Occipital lobe (tissue), 3 donors: ENCODE measurements at places on chromosomes 16 and 17.

DNA sequence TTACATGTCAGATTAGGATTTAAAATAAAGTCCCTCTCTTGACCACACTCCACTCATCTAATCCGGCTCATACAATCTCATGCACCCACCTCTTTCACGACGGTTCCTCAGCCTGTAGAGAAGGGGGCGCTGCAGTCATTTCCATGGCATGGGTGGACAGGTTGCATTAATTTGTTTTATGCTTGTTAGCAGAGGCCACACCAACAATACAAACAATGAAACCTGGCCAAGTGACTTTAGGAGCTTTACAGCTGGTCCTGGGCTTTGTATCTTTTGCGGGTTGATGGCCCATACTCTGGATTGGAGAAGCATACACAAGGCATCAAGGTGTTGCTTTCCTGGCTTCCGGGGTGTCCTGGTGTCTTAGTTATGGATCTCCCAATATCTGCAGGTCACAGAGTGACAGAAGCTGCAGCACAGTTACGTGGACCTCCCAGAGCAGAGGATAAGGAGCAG lies 9.7 kb upstream of the SNF8 start:
- DNase-seq: no peak

DNA sequence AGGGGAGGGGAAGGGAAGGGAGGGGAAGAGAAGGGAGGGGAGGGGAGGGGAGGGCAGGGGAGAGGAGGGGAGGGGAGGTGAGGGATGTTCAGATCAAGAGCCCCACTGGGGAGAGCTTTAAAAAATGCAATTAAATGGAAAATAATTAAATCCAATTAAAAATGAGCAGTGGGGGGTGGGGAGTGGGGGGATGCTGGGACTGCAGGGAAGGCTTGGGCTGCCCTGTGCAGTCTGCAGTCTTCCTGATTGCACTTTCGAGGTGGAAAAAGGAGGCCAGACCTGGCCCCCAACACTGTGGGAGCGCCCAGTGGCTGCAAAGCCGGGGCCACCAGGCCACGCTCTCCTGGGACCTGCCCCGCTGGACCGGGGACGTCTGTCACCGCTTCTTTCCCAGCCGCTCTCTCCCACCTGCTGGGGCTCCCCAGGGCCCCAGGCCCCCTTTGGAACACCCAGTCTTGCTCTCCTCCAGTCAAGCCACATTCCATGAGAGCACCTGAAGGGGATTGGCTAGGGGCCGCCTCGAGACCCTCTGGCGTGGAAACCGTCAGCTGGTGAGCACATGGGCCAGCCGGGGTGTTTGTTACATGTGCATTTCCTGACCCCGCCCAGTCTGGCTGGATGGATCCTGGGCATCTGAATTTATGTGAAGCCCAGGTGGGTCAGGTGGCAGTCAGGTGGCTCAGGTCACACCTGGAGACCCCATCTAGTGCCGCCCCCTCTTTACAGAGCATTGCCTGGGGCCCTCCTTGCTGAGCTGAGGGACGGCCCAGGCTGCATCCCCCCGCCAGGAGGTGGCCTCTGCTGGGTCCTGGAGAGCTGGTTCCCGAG lies 37.6 kb upstream of the CBFA2T3 start:
- no peak for DNase-seq

GRCh38 chr16:8751481-8752311 lies 45.7 kb downstream of the TMEM186 start:
- no peak for DNase-seq

- no peak for DNase-seq
These were observed 6.5 kb upstream of the CHD3 start for GRCh38 chr17:7882068-7882467.

- DNase-seq: no peak
These were observed 433.8 kb downstream of the SLC39A11 start for GRCh38 chr17:72658675-72659074.

DNA sequence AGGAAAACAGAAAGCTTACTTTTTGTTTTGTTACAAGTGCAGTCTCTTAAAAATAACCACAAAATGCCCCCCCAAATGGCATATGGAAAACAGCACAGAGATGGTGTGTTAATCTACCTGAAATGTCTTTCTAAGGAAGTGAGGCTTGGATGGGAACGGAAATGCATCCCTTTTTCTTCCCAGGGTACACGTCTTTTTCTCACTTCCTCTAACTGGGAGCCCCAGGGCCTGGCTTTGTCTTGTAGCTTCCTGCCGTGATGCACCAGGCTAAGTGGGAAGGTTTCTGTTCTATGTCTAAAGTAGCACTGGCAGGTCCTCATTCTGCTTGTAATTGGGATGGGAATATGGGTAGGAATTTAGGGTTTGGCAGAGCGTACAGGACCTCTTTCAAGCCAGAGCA lies 52.5 kb upstream of the CACNG3 start:
- no peak for DNase-seq

DNA sequence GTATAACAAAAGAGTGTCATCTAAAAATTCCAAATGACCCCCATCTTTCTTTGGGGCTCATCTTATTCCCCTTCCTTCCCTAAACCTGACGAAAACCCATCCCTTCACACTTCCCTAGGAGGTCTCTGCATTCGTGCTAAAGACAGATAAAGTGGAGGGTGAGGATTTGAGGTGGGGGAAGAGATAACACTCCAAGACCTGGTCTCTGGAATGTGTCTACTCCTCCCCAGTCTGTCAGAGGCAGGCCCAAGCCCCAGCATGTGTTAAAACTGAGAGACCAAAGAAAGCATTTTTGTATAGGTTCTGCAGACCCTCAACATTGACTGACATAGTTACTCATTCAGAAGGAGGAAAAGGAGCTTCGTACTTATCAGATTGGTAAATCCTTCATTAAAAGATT lies 11.0 kb upstream of the LHX1 start:
- DNase-seq: no peak

DNA sequence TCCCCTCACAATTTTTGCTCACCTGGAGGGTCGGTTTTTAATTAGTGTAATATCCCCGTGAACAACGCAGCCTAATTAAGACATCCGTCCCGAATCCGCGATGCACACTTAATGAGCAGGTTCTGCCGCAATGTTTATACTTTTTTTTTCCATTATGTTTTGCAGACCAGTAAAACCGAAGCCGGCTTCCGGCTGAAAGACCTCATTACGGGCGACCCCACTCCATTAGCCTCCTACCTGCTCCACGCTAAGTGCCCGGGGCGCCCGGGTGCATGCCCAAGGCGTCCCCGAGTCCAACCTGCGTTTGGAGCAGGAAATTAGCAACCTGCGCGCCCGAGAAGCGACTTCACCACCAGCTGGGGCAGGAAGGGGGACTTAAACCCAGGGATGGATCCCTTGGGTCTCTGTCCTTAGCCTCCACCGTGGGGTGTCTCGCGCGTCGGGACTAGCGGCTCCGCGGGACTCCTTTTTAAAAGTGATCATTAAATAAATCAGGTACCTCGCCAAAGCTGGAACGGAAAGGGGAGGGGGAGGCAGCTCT lies 1.7 kb downstream of the RBFOX3 start:
- no peak for DNase-seq

DNA sequence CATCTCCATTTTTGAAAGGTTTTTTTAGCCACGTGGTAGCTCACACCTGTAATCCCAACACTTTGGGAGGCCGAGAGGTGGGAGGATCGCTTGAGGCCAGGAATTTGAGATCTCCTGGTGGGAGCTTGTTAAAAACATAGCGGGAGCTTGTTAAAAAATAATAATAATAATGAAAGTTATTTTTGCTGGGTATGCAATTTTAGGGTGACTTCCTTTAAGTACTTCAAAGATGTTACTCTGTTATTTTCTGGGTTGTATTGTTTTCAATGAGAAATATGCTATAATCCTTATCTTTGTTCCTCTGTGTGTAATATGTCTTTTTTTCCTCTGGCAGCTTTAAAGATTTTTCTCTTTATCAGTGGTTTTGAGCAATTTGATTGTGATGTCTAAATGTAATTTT lies 48.1 kb downstream of the NLK start:
- DNase-seq: no peak

DNA sequence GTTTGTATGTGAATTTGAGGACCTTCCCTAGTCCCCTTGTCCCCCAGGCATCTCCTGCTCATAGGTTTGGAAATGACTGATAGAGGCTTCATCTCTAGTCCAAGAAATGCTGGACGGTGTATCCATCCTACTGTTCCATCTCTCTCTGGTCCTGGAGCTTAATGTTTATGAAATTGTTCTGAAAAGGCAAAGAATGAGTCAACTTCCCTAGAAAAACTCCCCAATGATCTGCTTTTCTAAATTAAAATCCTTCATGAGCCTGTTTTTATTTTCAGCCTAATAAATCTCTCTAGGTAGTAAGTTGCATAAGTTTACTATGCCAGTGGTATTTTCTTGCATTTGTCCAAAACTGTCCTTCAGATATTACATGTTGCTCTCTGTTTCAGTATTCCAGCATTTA lies 2.1 kb upstream of the IGSF6 start:
- DNase-seq: no peak

GRCh38 chr16:71250461-71251235 lies 20.1 kb upstream of the HYDIN start:
- no peak for DNase-seq

GRCh38 chr16:24997665-24998064 lies 17.5 kb downstream of the ARHGAP17 start:
- DNase-seq: no peak

- DNase-seq: no peak
These were observed 126.0 kb downstream of the KCNJ2 start for GRCh38 chr17:70295329-70295728.
